CD8-positive, alpha-beta T cell (primary cell): ENCODE measurements at places on chromosomes 13 and 19.

- DNase-seq, result no peak
Observed at GRCh38 chr19:42242069-42242511, 312 bp downstream of the GSK3A start.

GRCh38 chr19:56637976-56638555, 4.9 kb upstream of the SMIM17 start:
- DNase-seq, result no peak

- peak; percentile 7 for DNase-seq
Observed at GRCh38 chr19:23273022-23273589, 22.9 kb upstream of the ZNF724 start.

DNA sequence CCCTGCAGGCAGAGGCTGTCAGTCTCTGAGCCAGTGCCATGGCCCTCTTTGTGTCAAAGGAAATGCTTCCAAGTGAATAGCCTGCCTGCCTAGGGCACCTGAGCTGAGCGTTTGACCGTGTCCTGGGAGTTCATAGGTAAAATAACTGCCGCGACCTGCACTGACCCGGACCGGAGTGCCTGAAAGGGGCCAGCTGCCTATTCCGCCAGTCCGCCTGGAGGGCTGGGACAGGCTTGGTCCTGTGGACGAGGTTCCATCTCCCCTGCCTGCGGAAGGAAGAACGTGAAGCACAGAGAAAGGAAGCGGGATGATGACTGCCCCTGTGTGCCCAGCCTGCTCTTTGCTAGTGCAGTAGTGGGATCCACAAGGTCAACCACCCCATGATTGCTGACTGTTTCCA, 17.5 kb upstream of the ZNF492 start:
- no peak for DNase-seq

DNA sequence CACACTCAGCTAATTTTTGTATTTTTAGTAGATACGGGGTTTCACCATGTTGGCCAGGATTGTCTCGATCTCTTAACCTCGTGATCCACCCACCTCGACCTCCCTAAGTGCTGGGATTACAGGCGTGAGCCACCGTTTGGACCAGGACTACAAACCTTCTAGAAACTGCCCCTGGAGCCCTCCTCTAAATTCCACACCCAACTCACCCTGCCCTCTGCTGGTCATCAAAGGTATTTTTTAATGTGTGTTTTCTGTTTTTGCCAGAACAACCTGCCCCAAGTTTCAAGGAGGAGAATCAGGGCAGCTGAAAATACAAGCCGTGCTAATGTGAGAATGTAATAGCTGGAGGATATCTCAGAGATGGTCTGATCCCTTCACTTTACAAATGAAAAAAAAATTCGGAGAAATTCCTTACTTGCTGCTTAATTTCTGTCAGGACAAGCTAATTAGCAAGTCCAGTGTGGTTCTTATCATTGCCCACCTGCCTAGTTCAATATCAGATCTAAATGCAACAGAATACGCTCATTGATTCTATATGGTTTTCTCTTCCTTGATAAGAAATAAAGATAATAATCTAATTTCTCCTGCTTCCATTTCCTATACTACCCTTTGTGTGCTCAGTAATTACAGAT, 4.1 kb downstream of the ATP8A2 start:
- DNase-seq, result peak; percentile 58

GRCh38 chr19:9860407-9860806, 25.3 kb downstream of the PIN1 start:
- DNase-seq, result no peak

GRCh38 chr19:16649734-16650133, 10.2 kb downstream of the SMIM7 start:
- DNase-seq, result no peak

- no peak for DNase-seq
Observed at GRCh38 chr19:35321291-35321690, 7.7 kb upstream of the CD22 start.

- no peak for DNase-seq
Observed at GRCh38 chr13:103941506-103942140, 875.4 kb upstream of the SLC10A2 start.

DNA sequence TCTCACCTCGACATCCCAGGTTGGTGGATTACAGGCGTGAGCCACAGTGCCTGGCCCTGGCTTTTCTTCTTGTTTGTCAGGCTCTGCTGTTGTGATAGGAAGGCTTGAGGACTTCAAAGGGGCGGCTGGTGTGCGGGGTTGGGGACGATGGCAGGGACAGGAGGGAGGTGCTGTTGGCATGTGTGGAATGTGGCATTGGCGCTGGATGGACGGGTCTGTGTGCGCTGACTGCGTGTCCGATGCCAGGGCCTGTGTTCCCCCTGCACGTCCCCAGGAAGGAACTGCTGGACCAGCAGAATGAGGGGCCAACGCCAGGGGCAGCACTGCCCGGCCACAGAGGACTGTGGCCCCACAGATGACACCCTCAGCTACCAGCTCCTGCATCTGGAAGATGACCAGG, 12.7 kb upstream of the PTBP1 start:
- no peak for DNase-seq

- DNase-seq, result no peak
Observed at GRCh38 chr13:51499841-51500240, 47.0 kb upstream of the INTS6 start.

DNA sequence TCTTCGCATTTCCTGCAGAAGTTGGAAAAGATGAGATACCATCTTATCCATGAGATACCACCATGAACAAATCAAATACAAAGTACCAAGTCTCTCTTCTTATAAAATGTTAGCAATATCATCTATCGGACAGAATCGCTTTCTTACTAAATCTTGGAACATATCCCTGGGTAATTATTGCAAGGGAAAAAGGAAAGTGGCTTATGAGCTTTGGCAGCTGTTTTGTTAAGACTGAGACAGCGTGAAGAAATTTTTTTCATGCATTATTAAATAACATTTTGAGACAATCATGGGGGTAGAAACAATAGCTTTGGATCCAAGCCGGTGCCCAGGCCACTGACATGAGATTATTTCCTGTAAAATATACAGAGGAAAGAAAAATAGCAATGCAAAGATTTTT, 84.5 kb downstream of the DOCK9 start:
- no peak for DNase-seq

GRCh38 chr13:98972627-98973026, 5.2 kb downstream of the DOCK9 start:
- no peak for DNase-seq

DNA sequence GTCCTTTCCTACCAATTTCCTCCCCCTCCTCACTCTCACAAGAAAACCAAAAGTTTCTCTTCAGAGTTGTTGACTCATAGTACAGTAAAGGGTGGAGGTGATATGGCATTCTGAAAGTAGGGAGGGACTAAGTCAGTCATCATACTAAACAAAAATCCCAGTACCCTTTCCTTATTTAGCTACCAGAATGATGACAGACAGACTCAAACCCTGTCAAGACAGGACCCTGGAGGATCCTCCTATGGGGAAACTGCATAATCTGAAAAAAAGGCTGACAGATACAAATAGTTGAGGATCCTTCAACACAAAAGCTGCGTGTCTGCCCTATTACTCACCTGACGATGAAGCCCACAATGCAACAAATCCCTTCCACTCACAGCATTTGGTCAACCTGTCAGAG, 55.5 kb downstream of the CYSLTR2 start:
- no peak for DNase-seq

DNA sequence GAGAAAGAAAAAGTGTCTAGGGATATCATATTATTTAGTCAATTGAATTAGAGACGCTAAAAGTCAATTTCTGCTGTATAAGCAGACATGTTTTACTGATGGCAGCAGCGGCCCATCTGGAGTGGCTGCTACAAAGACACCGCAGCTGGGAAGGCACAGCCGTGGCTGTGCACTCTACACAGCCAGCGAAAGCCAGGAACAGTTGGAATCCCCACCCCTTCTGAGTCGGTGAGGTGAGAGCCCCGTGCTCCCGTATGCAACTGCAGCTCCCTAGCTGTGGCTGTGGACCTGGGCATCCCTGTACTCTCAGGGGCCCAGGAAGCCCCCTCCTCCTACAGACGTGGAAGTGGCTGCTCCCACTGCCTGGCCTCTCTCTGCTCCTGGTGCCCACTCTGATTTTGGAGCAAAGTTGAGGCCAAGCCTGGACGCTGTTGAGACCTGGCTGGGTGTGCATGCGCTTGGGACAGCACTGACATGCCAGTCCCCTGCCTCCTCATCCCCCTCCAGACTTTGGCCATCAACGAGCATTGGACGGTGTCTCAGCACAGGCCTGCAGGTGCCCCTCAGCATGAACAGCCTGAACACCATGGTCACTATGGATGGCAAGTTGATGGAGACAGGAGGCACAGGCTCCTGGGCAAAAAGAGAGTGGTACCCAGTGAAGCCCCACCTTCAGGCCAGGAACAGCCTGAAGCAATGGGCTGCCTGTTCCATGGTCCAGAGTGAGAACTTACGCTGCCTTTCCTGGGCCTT, 944.0 kb upstream of the MIR17HG start:
- DNase-seq, result no peak

- DNase-seq, result no peak
Observed at GRCh38 chr13:38564256-38565150, 122.4 kb upstream of the FREM2 start.

- no peak for DNase-seq
Observed at GRCh38 chr13:33550885-33551284, 265.3 kb upstream of the STARD13 start.

- DNase-seq, result no peak
Observed at GRCh38 chr13:114011226-114011625, 37.4 kb upstream of the C13orf46 start.
